ENCODE measurements at places on chromosomes 6 and 20.

DNA sequence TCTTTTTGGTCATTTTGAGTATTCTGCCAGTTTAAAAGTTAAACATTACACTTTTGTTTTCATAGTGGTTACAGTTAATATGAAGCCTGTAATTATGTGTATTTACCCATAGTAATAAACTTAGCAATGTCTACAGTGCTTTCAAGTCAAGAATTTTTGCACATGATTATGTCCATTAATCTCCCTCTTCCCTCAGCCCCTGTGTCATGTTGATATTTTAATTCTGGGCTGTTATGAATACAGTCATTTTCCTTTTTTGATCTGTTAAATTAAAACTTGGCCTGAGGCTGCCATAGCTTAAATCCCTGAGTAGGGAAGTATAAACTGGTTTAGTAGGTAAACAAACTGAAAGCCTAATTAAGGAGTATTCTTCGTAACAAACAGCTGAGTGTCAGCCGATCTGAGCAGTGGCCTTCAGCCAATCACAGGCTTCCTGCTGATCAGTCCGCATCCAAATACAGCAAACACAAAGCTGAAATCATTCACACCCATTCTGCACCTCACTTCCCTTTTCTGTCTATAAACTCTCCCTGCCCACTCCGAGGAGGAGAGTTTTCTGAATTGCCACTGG is 9.5 kb upstream of the SFT2D1 start:
- no peak for DNase-seq

GRCh38 chr6:161487694-161488093 is 213.8 kb upstream of the AGPAT4 start:
- no peak for DNase-seq

DNA sequence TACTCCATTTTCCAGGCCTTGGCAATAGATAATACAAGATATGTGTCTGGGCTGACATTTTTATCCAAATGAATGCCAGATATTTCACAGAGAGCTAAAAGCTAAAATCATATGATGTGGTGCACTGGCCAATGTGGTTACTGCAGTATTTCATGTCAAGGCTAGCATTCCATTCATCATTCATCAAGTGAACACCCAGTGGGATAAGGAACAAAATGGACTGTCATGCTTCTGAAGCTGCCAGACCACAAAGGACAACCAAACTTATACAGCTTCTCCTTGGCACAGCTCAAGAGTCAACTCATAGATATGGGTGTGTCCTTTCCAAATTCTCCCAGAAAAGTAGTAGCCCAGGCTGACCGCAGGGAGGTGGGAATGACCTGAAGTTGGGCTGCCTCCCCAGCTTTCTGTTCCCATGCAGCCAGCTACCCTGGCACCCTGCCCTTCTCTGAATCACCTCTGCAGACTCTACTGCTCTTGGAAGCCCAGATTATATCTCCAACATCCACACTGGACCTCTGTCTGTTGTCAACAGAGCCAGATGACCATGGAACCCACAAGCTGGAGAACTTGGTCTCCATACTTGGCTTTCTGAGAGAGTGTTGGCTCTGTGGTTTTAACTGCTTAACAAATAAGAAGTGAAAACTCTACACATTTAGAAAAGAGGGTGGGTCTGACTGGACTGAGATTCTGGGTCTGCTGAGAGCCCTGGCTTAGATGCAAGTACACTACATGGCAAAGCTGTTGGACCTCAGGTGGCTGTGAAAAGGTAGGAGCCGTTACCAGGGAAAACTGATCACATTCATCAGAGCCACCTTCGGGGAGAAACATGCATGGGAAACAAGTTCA is 122.8 kb downstream of the ALDH8A1 start:
- DNase-seq, result no peak

- DNase-seq, result no peak
Measured at GRCh38 chr6:11006061-11006460, 38.0 kb downstream of the ELOVL2 start.

DNA sequence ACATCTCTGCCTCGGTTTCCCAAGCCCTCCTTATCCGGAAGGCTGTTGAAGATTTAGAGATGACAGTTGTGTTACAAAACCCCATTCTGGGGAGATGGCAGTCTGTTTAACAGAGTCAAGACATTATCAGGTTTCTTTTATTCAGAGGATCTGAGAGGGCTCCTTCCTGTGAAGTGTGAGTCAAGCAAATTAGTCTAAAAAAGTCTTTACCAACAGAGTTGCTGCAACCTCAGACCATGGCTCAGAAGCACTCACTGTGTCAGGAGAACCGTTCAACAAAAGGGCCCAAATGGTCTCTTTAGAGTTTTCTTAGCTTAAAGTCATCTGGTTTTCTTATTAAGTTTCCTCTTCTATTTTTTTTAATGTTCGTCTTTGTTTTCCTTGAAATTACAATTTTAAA is 717.8 kb downstream of the EPM2A start:
- no peak for DNase-seq

Measured in H9 (cell line).